ENCODE measurements at places on chromosomes 7 and 10. TPM values are rescaled to one million over a fixed set of nuclear protein-coding genes. Genes with fewer than 3 reads are reported as not detected.

Gene SEMA3D
- total RNA-seq: 0.03 TPM

Gene SPDYE2B
- total RNA-seq: not detected

Gene SLC26A5
- total RNA-seq: not detected

Gene ANKRD22
- 0.65 TPM for total RNA-seq

Gene PRKCQ
- total RNA-seq: 3.5 TPM
